Vagina (tissue), 2 donors: ENCODE measurements at places on chromosomes 16 and 17. TPM values are rescaled to one million over a fixed set of nuclear protein-coding genes. Genes with fewer than 3 reads are reported as not detected.

BMERB1 gene
- 46.9 TPM for total RNA-seq

DNA sequence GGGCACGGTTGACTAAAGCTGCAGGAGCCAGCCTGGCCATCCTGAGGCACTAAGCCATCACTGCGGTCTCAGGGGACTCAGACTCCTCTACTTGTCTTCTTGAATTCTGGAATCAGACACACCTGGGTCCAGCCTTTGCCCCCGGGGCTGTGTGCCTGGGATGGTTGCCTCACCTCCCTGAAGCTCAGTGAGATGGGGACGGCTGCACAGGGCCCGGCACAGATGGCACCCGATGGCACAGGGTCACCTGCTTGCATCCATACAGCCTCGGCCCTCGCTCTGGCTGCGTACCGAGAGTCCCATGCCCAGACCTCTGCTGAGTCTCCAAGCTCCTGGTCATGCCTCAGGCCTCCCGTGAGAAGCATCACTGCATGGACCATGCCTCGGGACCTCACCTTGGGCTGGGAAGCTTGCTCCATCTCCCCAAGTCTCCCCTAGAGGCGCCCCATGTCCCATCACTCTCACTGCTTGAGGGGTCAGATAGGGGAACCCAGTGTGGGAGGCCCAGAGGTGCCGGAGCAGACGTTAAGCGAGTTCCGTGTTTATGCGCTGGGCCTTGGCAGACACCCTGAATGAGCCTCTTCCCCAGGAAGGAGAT lies 316.3 kb downstream of the SEC14L1 start:
- DNase-seq: no peak

DNA sequence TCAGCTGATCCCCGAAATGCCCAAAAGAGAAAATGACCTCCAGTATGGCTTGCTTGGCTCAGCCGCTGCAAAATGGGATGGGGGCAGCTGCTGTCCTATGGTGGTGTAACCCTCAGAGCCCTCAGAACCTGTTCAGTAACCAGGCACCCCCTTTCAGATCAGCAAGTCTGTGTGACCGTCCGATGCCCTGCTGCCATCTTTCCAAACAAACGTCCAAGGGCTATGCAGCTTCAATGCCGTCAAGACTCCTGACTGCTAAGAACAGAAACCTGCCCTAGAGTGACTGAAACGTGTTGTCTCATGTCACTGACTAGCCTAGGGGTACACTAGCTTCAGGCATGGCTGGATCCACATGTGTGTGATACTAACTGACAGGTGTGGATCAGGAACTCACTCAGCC lies 70.4 kb downstream of the GNAO1 start:
- DNase-seq: no peak

- no peak for DNase-seq
These were observed 56.8 kb downstream of the SLC47A1 start for GRCh38 chr17:19590451-19590850.

DNA sequence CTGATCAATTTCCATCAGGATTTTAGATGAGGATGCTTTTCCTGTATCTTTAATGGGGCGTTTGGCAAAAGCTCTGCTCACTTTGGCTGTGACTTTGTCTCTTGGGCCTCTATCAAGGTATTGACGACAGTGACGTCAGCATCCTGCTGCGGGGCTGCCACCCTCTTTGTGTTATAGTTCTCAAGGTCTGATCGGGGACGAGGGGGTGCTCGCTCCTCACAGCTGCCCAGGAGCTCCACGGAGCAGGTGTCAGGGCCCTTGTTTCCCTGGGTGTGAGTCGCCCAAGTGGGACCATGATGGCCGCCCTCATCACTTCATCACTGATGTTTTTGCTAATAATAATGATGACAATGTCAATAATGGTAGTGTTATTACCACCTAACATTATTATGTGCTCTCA lies 65.4 kb downstream of the CMIP start:
- DNase-seq: no peak

DNA sequence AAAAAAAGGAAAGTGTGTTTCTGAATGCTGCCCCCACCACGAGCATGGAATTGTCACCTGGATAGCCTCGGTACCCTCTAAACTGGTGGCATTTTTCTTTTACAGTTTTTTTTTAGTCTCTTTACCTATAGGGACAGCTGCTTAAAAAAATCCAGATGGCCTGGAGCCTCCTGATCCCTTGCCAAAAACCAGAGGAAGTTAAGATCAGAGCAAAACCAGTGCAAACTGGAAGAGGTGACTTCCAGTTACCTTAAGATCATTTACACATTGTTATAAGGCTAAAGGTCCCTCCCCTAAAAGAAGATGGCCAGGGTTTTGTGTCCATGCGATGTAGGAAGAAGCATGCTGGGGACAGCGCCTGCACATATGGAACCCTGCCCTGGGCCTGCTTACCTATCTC lies 3.5 kb downstream of the MEFV start:
- no peak for DNase-seq

DNA sequence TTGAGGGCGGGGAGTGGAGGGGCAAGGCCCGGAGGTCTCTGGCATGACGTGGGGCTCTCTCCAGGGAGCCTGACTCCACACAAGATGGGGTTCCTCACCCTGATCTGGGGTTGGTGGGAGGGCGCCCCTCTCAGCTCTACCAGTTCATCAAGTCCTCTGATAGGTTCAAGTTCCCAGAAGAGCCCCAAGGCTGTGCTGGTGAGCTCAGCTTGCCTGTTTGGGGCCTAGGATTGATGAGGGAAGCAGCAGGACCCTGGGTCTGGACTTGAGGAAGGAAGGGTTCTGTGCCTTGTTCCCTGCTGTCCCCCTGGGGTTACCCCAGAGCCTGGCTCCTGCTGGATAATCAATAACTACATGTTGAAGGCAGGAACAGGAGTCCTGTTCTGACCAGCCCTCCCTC lies 3.5 kb downstream of the MGAT5B start:
- DNase-seq: no peak
